Purkinje cell (primary cell): ENCODE measurements at places on chromosomes 3 and 15. TPM values are rescaled to one million over a fixed set of nuclear protein-coding genes. Genes with fewer than 3 reads are reported as not detected.

Gene CACNA2D3
- polyA plus RNA-seq: 1.8 and 6.2 TPM in 2 replicates

Gene BSN
- 1.5 and 4.4 TPM in 2 replicates for polyA plus RNA-seq

Gene ZNF860
- not detected in 2 replicates for polyA plus RNA-seq

Gene IGF2BP2
- polyA plus RNA-seq: 0.31 TPM in 1 of 2 replicates, not detected in the other

Gene LYSMD2
- polyA plus RNA-seq: 40.4 and 48.7 TPM in 2 replicates

Gene SNRPA1
- polyA plus RNA-seq: 165 and 192 TPM in 2 replicates

Gene CFAP100
- not detected in 2 replicates for polyA plus RNA-seq

Gene ERICH6
- polyA plus RNA-seq: 0.79 TPM in 1 of 2 replicates, not detected in the other

Gene TNNC1
- 0.71 TPM in 1 of 2 replicates, not detected in the other for polyA plus RNA-seq

Gene SMCO1
- 1.5 TPM in 1 of 2 replicates, not detected in the other for polyA plus RNA-seq

Gene ZDHHC23
- polyA plus RNA-seq: 14.7 and 21.2 TPM in 2 replicates

Gene SLC2A2
- polyA plus RNA-seq: 0.09 TPM in 1 of 2 replicates, not detected in the other

Gene CYP1A2
- not detected in 2 replicates for polyA plus RNA-seq

Gene FOXB1
- polyA plus RNA-seq: not detected in 2 replicates

Gene TF
- polyA plus RNA-seq: 10.3 and 13.0 TPM in 2 replicates

Gene IL17RB
- 4.7 and 5.1 TPM in 2 replicates for polyA plus RNA-seq

Gene HMG20A
- polyA plus RNA-seq: 15.6 and 60.7 TPM in 2 replicates

Gene RYR3
- 3.4 and 3.8 TPM in 2 replicates for polyA plus RNA-seq

Gene SERPINI2
- polyA plus RNA-seq: 0.44 and 5.8 TPM in 2 replicates

Gene DPPA2
- not detected in 2 replicates for polyA plus RNA-seq

Gene GOLGA6L7
- not detected in 2 replicates for polyA plus RNA-seq

Gene BLOC1S6
- polyA plus RNA-seq: 19.2 and 23.3 TPM in 2 replicates

Gene VGLL3
- 0.08 and 0.22 TPM in 2 replicates for polyA plus RNA-seq

Gene SHC4
- polyA plus RNA-seq: 0.06 and 2.9 TPM in 2 replicates

Gene CNTN6
- 39.2 and 47.8 TPM in 2 replicates for polyA plus RNA-seq

Gene ATP1B3
- 106 and 144 TPM in 2 replicates for polyA plus RNA-seq

Gene PLSCR5
- not detected in 2 replicates for polyA plus RNA-seq

Gene PAQR9
- 5.6 and 6.5 TPM in 2 replicates for polyA plus RNA-seq

Gene CD47
- polyA plus RNA-seq: 48.1 and 114 TPM in 2 replicates
